ENCODE measurements at places on chromosomes 4 and X.

DNA sequence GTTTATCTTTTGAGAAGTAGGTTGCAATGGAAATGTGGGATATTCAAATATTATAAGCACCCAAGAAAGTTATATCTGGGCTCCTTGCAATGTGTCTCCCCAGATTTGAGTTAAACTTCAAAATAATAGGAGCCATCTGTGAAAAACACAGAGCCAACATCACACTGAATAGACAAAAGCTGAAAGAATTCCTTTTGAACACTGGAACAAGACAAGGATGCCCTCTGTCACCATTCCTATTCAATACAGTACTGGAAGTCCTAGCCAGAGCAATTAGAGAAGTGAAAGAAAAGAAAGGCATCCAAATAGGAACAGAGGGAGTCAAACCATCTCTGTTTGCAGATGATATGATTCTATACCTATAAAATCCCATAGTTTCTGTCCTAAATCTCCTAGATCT lies 114.3 kb upstream of the IL1RAPL1 start:
- DNase-seq = no peak

DNA sequence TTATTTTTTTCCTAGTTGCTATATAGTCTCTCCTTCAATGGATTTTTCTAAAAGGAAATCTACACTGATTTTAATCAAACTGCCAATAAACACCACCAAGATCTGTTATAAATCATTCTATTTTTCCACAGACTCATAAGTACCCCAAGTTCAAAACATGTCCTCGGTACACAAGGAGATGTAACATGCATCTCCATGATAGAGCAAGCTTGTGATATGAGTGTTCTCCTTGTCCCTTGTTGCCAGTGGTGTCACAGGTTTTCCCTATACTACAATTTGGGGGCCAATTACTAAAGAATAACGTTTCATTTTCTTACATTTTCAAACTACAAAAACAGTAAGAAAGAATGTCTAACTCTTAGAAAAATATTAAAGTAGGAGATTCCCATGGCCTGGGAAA lies 491 bp downstream of the ARHGEF6 start:
- DNase-seq = peak; percentile 4

GRCh38 chrX:119067023-119067739 lies 5.6 kb upstream of the CT47C1 start:
- peak; percentile 49 for DNase-seq

GRCh38 chr4:151257704-151258103 lies 19.3 kb upstream of the PRSS48 start:
- DNase-seq = no peak

DNA sequence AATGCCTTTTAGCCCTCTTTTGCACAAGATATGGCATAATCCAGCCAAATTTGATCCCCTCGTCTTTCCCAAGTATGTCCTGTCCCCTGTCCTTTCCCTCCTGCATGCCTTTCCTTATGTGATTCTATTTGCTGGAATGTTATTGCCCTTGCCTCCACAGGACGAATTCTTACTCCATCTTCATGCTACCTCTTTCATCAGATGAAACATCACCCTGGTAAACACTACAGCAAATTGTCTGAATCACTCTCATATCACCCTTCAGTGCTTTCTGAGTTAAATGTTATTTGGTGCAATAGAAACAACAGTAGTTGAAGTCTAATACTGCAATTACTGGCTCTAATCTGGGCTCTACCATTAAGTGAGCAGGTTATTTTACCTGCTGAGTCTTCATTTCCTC lies 52.2 kb upstream of the FAT1 start:
- no peak for DNase-seq

GRCh38 chrX:71118985-71119535 lies 664 bp downstream of the MED12 start:
- DNase-seq = no peak

DNA sequence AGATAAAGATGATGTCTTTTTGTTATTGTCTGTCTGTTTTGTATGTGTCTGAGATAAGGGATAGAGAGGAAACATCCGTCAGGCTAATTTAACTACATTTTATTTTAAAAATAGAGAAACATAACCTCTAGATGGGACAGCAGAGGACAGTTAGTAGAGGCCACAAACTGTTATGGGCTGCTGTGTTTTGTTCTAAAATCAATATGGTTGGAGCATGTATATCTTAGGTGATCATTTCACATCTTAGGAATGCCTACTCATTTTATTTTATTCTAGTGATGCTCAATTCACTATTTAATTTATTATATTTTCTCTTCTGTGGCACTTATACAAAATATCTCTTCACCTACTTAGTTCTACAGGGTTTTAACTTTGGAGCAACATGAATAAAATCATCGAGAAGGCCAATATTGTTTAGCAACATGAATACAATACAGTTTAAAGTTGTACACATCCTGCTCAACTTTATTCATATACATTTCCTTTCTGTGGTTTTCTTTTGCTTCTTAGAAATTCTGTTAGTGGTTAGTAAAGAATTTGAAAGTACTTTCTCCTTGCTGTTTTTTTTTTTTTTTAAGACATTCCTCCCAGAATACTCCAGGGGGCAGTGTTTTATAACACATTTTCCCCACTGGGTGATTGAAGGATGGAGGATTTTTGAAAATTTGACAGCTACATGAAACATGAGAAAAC lies 392.9 kb downstream of the UNC5C start:
- peak; percentile 2 for DNase-seq

DNA sequence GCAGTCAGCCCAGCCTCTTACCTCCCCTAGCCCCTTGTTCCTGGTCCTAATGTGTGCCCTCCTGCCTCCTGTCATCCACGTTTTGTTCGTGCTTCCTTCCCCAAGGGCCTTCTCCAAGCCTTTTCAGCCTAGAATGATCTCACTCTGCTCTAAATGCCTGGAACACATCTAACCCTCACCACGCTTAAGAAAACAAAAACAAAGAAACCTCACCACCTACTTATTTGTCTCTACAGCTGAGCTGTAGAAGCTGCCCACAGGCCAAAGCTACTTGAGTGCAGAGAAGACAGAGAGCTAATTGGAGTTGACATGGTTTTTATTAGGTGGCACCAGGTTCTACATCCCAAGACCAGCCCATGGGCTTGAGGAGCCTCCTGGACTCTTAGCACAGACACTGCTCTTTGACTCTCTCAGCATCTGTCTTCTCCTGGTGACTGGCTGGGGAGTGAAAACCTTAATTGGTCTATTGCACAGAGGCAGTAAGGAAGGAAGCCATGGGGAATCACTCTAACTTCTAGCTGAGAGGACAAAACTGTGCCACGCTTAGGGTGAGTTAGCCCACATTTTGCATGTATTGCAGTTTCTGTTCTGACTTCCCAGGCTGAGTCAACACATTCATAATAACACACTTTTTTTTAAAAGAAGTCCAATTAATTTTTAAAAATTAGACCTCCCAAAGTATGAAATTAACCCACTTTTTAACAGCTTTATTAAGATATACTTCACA lies 52.3 kb upstream of the PDK3 start:
- DNase-seq = no peak
